ENCODE measurements at places on chromosomes 11 and 22. TPM values are rescaled to one million over a fixed set of nuclear protein-coding genes. Genes with fewer than 3 reads are reported as not detected.
A peak's percentile ranks its signal among the peaks of the same experiment; 100 is the strongest.

DNA sequence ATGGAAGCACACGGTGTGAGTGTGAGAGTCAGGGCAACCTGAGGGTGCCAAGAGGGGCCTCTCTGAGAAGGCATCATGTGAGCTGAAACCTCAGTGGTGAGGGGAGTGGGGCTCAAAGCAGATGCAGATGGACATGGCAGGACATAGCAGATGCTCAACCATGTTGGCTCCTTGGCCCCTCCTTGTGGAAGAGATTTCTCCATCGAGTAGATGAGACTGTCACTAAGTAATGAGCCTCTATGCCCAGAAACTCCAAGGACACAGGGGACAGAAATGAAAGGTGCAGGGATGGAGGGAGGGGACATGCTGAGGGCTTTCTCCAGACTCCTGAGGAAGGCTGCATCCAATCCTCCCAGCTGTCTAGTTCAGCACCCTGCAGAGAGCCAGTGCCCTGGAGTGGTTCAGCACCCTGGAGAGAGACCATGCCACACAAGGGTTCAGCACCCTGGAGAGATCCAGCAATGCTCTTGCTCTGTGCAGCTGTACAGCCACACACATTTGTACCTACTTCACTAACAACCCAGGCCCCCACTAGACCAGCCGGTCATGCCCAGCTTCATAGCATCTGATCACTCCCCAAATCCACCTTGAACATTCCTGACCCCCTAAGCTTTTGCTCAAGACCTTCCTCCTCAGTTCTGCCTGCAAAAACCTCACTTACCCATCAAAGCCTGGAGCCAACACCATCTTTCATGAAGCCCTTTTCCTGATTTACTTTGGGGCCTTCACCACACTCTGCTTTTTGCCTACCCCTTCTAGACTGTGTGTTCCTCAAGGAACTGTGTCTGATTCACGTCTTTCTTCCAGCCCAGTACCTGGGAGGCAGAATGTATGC is 252.0 kb downstream of the CTTN start:
- peaks cover 8% of the 10 kb centered on the region for H3K27me3 ChIP-seq
- no peak overlapping the region for H3K4me3 ChIP-seq
- peak; percentile 46 for DNase-seq
- no peak overlapping the region for H3K27ac ChIP-seq
- H3K36me3 ChIP-seq = no peaks in the 10 kb centered on the region
- H3K4me1 ChIP-seq = no peaks in the 10 kb centered on the region

Gene TSPAN32
- 8.6 TPM for total RNA-seq

GRCh38 chr11:1888811-1889210 is 2.9 kb downstream of the PRR33 start:
- H3K27ac ChIP-seq = peak overlapping the region; percentile 22
- no peak for DNase-seq
- peaks cover 39% of the 10 kb centered on the region for H3K4me1 ChIP-seq
- peaks cover 6% of the 10 kb centered on the region for H3K36me3 ChIP-seq
- H3K4me3 ChIP-seq = peak overlapping the region; percentile 63

Gene SLC22A25
- not detected for total RNA-seq

Gene SLC22A8
- not detected for total RNA-seq
